Stimulated activated CD4-positive, alpha-beta T cell treated with anti-CD3 and anti-CD28 coated beads, Interleukin-12 subunit alpha, Interleukin-12 subunit beta, amount 100 ng/mL, for 4 hours (primary cell): ENCODE measurements at places on chromosomes 11 and 22.

DNA sequence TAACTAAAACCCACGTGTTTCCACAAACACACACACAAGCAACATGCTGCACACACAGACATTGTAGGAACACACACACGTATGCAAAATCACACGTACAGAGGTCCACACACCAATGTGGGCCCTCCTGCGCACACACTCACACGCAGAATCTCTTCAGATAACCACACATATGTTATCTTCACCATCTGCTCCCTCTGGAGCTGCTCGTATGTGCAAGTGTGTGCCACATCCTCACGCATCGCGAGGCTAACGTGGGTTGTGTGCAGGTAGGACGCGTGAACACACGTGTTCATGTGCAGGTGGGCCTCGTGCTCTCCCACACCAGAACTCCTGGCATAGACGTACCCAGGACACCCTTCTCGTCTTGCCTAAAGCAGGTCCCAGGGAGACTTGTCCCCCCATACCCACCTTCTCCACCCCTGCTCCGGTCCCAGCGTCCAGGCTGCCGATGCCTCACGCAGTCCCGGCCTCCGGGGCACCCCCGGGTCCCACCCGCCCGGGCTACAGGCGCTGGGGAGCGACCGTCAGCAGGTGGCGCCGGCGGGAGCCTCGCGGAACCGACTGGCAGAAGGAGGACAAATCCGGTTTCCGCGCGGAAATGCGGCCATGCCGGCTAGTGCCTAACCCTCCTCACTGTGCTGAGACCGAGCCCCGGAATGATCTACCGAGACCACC, 10.3 kb upstream of the IGSF9B start:
- peak; percentile 71 for DNase-seq

- no peak for DNase-seq
These were observed 59.9 kb upstream of the RRAS2 start for GRCh38 chr11:14418801-14419417.

GRCh38 chr11:27229511-27230191, 133.4 kb downstream of the CCDC34 start:
- DNase-seq: no peak

DNA sequence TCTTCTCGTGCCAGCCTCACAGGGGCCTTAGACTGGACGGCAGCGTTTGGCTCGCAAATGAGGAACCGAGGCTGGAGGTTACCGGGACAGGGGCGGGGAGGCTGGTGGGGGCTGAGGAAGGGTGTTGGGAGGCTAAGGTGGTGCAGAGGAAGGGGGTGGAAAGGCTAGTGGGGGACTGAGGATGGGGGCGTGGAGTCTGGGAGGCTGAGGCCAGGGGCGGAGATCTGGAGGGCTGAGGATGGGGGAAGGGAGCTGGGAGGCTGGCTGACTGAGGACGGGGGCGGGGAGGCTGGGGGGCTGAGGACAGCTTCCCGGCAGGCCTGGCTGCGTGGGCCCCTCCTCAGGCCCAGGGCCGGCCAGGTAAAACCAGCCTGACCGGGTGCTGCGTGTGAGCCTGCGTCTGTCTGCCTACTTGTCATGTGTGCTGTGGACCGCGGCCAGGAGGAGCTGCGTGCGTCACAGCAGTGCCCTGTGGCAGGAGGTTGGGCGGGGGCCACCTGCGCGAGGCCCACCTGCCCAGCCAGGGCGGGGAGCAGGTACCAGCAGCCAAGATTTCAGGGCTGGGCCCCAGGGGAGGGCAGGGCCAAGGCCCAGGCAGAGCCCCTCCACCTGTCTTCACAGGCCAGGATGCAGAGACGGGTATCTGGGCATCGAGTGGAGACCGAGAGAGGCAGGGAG, 9.4 kb upstream of the PIM3 start:
- DNase-seq: no peak

DNA sequence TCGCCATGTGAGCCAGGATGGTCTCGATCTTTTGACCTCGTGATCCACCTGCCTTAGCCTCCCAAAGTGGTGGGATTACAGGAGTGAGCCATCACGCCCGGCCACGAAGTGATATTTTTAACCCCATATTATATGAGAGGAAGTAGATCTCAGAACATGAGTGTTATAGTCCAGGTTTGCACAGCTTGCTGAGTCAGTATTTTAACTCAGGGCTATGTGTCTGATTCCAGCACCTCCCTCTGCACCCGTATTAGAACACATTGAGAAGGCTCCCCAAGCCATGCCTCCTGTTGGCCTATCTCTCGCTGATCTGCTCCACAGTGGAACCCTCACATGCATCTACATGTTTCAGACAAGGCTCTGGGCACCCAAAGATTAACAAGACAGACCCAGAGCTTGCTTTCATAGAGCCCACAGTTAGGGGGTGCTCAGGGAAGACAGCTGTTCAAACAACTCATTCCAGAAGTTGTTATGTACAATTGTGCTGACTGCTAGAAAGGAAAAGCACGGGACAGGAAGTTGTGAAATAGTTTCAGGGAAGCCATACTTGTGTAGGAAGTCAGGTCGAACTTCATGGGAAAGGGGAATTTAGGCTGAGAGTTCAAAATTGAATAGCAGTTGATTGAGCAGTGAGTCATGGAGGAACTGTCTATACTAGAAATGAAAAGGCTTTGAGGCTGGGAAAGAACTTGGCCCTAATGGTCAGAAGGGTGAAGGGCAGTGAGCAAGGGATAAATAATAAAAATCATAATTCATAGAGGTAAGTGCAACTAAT, 49.3 kb upstream of the CLPB start:
- no peak for DNase-seq

DNA sequence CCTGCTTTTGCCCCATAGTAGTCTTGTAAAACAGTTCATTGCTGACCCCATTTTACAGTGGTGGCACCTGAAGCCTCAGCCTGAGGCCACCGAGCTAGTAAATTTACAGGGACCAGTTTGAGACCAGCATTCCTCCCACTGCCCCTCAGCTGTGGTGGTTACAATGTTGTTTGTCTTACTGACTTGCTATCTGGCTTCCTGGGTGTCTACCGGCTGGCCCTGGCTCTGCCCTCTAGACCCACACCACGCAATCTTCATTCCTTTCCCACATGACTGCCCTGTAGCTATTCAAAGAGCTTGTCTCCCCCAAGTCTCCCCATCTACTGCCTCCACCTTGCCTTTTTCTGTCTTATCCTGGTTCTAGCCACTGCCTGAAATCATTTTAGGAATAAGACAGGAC, 20.8 kb downstream of the PIK3IP1 start:
- no peak for DNase-seq

- DNase-seq: no peak
These were observed 25.7 kb upstream of the KRTAP5-7 start for GRCh38 chr11:71501071-71501985.

DNA sequence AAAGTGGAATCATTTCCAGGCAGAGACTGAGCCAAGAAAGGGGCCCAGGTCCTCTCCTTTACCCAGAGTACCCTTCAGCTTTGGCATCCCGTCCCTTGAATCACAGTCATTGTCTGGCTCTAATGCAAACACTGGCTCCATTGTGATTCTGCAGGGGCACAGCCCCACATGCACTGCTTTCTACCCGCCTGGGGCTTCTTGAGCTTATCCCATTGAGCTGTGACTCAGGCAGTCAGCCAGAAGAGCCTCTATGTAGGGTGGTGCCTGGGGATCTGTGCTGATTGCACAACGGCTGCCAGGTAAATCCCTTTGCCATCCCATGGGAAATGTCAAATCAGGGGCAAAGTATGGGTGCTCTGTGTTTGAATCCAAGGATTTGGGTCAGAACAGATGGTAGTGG, 88.9 kb downstream of the RASSF10 start:
- no peak for DNase-seq

- no peak for DNase-seq
These were observed 12.7 kb downstream of the PDHX start for GRCh38 chr11:34928960-34929680.

DNA sequence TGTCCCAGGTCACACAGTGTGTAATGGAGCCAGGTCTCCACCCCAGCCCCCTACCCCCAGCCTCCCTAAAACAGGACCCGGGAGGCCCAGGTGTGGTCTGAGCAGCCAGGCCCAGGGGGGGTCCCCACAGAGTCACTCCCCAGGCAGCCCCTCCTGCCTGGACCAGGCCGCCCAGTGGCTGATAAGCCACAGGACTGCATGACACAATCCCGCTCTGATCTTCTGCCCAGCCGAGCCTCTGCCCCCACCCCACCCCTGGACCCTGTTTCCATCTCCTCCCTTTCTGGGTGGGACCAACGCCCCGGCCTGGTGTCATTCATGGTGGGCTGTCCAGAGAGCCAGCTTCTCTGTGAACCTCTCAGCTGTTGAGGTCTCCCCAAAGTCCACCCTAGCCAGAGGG, 7.8 kb upstream of the LIF start:
- no peak for DNase-seq

DNA sequence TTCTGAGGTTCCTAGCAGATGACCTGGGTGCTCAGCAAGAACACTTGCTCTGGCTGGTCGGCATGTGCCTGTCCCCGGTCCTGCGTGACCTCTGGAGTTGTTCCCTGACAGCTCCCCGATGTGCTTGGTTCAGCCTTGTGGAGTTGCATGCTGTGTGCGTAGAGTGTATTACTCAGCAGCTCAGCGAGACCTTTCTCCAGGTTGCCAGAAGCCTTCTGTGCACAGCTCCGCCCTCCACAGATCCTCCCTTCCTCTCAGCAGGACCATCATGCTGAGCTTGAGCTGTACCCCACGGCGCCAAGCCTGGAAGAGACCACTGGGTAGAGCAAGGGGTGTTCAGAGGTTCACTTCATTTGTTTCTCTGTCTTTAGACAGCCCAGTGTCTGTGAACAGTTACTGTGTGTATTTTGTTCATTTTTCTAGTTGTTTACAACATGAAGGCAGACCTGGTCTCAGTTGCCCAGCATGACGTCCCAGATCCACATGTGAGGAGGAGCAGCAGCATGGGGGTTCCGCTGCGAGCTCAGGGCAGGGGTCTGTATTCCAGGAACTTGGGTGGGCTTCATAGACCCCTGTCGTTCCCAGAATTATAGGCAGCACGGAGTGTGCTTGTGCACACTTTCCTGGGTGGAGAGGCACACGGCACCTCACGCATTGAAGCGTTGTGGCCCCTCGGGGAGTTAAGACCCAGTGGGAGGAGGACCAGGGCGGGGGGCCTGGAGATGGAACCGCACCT, 148.6 kb downstream of the IGLL1 start:
- DNase-seq: no peak

GRCh38 chr11:31805629-31806185, 5.4 kb downstream of the PAX6 start:
- DNase-seq: no peak

DNA sequence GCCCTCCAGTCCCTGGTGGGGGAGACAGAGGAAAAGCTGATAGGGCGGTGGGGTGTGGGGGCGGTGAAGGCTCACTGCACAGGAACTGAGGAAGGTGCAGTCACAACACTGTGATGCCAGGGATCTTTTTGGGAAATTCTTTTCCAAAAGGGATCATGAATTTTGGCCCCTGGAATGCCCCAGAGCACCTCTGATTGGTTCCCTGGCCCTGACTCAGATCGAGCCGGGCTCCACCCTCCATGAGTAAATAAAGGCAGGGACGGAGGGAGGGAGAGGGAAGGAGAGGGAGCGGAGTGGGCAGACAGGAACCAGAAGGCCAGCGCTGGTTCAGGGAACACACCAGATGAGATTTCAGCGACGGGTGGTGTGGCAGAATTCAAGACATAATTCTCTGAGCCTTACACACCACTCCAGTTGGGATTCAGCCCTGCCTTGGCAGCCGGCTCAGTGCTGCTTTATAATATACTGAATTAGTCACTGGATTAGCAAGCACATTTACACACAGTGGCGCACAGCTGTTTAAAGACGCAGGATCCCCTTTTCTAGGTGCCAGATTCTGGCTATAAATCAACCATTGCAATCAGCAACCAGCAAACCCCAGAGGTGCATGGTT, 80.3 kb downstream of the ETS1 start:
- DNase-seq: no peak

DNA sequence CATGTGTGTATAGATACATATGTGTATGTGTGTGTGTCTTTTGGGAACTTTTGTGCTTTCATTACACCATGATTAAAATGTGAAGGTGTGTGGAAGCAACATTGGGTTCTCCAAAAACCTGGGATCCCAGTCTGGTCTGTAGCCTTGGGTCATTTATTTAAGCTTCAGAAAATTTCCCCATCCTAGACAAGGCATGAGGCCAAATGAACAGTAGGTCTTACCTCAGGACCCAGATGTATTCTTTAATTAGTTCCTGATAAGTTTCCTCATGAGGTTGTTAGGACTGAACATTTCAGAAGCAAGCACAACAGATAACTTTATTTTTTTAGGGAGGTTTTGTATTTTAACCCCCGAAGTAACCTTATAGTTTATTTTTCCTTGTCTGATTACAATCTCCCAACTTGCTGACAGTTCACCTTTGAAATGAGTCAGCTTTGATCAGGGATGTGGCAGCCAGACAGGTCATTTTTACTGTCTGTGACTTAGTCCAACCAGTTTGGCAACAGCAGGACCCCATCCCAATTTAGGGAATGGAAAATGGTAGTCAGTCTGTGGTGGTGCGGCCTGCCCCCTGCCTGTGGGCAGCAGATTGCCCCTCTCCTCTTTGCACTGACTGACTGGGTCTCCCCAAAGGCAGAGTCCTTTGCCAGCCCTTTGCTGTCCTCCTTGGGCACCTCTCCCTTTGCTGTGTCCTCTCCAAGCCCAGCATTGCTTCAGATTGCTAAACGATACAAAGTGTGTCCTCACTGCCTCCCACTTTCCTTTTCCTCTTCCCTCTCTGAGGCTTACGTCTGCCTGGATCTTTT, 88.3 kb downstream of the NAV2 start:
- no peak for DNase-seq

DNA sequence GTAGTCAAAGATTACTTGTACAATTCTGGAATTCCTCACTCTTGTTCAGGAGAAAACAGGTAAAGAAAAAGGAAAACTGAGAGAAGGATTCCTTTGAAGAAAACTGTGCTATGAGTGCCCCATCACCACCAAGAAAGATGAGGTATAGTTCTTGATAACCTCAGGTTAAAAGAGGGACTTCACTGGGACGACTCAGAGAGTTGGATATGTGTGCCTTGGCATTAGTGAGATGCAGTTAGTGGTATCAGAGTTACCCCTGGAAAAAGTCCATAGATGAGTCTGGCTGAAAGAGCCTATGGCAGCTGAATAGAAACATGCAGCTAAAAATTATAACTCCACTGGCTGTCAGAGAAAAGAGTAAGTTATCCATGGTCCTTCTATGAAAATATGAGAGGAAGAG, 28.8 kb downstream of the LPXN start:
- no peak for DNase-seq

GRCh38 chr22:47588578-47588960, 826.1 kb downstream of the TBC1D22A start:
- no peak for DNase-seq
